HS-27A (cell line): ENCODE measurements at places on chromosomes 1 and 21.

DNA sequence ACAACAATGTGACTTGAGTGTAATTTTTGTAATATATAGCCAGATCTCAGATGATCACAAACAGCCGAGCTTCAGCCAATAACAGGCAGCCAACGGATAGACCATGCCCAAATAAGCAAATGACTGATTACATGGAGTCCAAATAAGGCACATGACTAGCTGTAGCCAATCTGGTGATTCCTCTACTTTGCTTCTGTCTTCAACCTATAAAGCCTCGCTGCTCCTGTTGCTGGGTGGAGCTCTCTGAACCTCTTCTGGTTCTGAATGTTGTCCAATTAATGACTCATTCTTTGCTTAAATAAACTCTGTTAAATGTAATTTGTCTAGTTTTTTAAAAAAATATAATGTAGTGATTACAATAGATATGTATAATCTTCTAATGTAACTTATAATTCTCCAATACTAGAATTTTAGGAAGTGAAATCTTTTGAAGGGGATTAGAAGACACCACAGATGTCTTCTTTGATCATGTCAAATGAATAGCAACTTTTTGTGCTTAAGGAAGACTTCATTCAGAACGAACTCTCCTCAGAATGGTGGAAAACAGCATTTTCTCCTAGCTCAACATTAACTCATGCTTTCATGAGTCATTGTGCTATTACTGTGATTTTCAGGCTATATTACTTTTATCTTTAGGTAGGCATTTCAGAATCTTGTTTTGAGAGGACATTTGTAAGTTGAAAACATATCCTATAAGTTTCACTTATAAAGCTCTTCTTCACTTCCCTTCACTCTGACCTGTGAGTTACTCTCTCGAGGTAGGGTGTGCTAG lies 857.8 kb upstream of the B3GALT2 start:
- no peak for DNase-seq

DNA sequence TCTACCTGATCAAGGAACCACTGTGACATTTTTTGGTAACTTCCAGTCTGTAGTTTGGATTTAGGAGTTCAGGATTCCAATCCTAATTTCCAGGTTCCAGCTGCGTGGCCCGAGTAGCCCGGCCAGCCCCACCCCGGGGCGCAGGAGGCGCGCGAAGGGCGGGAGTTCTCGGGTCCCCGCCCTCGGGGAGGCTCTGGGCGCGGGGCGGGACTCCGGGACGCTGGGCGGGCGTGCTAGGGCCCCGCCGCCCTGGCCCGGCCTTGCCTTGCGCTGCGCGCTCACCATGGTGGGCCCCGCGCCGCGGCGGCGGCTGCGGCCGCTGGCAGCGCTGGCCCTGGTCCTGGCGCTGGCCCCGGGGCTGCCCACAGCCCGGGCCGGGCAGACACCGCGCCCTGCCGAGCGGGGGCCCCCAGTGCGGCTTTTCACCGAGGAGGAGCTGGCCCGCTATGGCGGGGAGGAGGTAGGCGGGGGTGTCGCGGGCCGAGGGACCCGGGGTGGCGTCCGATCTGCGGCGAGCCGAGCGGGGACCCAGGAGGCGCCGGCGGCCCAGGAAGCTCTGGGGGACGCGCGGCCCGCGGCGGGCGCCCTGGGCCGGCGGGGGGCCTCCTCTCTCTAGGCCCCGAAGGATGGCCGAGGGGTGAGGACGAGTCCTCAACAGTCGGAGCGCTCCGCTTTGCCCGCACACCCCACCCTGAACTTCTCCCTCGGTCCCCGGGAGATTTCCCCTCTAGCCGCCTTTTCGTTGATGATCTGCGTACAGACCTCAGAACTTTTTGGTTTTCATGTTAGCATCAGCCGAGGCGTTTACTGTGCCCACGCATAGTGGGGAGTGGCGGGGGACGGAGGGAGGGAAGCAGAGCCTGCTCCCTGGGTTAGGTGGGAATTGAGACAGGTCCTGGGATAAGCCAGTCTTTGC lies at the start of gene NENF:
Gene NENF (plus strand): TSS at position 260 of the 916 bp plus-strand sequence. CDS start 24 bp downstream, at position 284.
- DNase-seq: peak; percentile 35

DNA sequence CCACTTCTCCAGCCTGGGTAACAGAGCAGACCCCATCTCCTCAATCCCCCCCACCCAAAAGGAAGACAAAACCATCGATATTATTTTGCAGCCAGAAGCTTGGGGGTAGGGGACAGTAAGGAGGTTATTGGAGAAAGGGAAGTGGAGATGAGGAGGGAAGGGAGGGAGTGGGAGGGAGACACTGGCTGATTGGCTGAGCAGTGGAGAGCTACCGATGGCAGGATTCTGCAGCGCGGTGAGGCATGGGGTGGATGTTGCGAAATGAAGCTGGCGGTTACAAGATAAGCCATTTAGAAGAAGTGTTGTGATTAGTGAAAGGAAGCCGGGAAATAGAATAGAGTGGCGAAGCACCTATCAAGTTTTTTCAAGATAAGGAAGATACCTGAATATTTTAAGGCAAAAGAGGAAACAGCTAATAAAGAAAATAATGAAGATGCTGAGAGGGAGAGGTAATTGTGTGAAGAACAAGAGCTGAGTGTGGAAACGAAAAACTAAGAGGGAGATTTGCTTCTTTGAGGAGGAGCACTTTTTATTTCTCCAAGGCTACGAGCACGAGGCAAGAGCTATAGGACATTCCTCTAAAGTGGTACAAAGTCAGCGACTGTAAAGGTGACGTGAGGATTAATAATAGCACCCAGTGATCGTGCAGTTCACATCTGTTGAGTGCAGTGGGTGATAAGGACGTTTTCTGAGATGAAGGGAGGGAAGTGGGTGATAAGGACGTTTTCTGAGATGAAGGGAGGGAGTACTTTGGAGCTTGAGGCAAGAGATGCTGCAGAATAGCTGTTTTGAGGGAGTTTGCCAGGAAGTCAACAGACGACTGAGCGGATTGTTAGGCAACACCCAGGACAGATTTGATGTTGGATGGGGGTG lies 103.2 kb upstream of the KIF26B start:
- DNase-seq: no peak

GRCh38 chr1:95028954-95029353 lies 43.8 kb downstream of the ALG14 start:
- no peak for DNase-seq

- peak; percentile 4 for DNase-seq
Measured at GRCh38 chr1:239125027-239125426, 261.3 kb upstream of the CHRM3 start.

DNA sequence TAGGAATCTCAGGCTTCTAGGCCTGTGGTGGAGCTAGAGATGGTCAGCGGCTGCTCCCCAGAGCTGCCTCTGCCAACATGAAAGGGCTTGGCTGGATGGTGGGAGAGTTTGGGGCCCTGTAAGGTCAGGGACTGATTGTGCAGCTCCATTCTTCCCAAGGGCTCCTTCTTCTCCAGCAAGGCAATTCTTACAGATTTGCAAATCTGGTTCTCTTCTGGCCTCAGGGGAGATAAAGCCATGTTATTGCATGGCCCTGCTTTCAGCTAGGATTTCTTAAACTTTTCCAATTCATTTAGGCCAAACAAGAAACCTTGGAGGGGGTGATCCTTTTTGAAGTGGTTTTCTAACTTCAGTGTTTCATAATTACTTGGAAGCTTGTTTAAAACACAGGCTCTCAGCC lies 213.4 kb downstream of the PRDM2 start:
- DNase-seq: no peak

- DNase-seq: no peak
Measured at GRCh38 chr1:165053351-165053750, 303.2 kb downstream of the LMX1A start.

- no peak for DNase-seq
Measured at GRCh38 chr1:36217670-36218069, 6.6 kb upstream of the THRAP3 start.

DNA sequence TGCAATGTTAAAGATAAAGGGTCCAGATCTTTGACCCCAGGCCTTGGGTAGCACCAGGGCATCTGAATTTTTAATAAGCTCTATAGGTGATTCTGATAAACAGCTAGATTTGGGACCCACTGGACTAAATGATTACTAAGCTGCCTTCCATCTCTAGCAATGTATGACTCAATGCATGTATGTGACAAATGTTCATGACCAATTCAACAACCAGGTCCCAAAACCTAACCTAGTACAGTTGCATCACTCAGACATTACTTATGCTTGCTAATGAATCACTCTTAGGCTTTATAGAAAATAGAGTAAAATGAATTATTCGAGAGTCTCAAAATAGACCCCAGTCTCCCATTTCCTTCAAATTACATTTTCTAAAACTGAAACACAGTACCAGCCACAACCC lies 35.5 kb downstream of the RCAN1 start:
- no peak for DNase-seq

- peak; percentile 15 for DNase-seq
Measured at GRCh38 chr21:37642493-37642892, 273.8 kb downstream of the KCNJ6 start.

DNA sequence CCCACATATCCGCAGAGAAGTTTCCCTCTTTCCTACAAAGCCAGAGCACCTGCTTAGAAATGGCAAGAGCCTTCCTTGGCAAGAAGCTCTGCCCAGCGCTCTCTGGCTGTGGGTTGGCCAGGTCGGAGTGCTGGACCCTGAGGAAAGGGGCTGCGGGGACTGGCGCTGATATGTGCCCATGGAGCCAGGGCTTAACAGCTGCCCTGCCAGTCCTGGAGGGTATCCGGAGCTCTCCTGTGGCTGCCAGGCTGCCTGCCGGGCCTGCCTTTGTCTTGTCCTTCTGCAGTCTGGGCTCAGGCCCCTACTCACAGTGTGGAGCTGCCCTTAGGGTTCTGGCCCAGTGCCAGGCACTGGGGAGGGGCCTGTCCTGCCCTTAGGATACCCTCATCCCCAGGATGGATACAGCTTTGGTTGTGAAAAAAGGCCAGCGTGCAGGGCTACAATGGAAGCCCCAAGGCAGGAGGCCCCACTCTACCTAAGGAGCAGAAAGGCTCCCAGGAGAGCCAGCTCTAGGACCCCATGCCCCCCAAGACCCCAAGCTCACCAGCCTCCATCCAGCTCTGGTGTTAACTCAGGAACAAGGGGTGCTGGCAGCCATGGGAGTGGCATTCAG lies 43.4 kb downstream of the KIAA1614 start:
- no peak for DNase-seq

- no peak for DNase-seq
Measured at GRCh38 chr1:204032642-204033235, 40.2 kb upstream of the SOX13 start.

DNA sequence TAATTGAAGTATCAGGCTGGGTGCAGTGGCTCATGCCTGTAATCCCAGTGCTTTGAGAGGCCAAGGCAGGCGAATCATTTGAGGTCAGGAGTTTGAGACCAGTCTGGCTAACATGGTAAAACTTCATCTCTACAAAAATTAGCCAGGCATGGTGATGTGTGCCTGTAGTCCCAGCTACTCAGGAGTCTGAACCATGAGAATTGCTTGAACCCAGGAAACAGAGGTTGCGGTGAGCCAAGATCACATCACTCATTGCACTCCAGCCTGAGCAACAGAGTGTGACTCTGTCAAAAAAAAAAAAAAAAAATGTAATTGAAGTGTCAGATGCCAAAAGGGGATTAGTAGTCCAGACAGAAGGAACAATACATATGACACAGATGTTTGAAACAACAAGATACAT lies 56.7 kb downstream of the SLC44A5 start:
- DNase-seq: no peak

DNA sequence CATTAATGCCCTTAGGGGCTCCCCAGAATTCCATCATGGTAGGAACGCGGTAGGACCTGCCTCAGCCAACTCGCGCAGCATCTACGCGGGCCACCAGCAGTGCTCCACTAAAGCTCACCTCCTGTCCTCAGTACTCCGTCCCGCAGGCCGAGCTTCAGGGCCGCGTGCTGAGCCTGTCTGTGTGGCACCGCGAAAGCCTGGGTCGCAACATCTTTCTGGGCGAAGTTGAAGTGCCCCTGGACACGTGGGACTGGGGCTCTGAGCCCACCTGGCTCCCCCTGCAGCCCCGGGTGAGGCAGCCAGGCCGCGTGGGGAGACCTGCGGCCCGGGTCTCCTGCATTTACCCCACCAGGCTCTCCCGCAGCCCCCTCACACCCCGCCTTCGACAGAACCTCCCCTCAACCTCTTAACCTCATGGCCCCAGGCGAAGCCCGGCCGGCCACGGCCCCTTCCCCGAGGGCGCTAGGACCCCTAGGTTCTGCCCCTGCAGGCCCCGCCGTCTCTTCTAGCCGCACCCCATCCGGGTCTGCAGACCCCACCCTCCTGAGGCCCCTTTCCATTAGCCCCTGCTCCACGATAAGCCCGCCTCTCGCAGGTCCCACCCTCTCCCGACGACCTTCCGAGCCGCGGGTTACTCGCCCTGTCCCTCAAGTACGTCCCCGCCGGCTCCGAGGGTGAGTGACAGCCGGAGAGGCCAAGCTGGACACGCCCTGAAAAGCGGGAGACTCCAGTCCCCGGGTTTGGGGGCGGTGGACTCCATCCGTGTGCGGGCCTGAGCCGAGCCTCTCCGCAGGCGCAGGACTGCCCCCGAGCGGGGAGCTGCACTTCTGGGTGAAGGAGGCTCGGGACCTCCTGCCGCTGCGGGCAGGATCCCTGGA lies 9.1 kb downstream of the SYTL1 start:
- DNase-seq: no peak

DNA sequence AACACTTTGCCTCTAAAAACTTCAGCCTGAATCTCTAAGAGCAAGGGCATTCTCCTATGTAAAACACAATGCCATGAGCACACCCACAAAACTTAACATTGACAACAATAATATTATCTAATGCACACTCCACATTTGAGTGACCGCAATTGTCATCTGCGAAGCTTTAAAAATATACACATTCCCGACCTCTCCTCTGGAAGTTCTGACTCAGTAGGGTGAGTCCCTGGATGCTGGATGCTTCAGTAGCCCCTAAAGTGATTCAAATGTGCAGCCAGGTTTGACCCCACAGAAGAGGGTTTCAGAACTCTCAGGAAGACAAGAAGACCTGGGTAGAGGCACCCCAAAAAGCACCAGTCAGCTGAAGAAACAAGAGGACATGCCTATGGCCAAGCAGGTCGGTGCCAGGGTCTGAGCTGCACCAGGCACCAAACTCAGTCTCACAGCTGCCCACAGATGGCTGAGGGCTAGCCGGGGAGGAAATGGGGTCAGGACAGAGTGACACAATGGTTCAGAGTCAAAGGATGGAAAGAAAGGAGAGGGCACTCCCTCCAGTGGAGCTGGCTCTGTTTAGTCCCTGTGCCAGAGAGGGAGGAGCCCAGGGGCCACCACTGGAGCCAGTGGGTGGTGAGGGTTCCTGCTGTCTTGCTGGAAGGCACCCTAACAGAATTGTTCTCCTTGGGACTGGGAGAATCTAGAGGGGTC lies 17.4 kb downstream of the PIK3C2B start:
- DNase-seq: no peak

DNA sequence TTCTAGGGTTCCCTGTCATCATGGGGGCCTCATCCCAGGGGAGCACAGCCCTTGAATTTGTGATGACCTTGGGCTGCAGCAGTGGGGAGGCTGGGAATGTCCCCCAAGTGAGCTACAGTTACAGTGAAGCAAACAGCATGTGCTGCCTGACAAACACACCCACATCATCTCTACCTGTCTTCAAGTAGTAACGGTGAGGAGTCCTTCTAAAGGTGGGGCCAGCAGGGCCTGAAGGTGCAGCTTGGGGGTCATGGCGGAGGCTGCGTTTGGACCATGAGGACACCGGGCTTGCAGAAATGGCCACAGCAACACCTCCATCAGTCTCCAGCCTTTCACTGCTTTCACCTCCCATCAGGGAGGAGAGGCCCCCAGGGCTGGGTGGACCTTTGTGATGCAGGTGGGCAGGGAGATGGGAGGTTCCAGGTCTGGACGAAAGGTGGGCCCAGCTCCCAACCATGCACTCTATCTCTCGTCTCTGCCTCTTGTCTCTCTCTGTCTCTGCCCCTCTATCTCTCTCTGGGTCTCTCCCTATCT lies 55.7 kb downstream of the WNT9A start:
- no peak for DNase-seq
